ENCODE measurements at places on chromosomes 2 and 18.

- no peak for DNase-seq
These were observed 437.5 kb downstream of the NR4A2 start for GRCh38 chr2:155895016-155895415.

- DNase-seq, result no peak
These were observed 31.1 kb downstream of the HDAC4 start for GRCh38 chr2:239369631-239370161.

GRCh38 chr18:31064130-31064529 is 21.6 kb upstream of the DSC3 start:
- no peak for DNase-seq

DNA sequence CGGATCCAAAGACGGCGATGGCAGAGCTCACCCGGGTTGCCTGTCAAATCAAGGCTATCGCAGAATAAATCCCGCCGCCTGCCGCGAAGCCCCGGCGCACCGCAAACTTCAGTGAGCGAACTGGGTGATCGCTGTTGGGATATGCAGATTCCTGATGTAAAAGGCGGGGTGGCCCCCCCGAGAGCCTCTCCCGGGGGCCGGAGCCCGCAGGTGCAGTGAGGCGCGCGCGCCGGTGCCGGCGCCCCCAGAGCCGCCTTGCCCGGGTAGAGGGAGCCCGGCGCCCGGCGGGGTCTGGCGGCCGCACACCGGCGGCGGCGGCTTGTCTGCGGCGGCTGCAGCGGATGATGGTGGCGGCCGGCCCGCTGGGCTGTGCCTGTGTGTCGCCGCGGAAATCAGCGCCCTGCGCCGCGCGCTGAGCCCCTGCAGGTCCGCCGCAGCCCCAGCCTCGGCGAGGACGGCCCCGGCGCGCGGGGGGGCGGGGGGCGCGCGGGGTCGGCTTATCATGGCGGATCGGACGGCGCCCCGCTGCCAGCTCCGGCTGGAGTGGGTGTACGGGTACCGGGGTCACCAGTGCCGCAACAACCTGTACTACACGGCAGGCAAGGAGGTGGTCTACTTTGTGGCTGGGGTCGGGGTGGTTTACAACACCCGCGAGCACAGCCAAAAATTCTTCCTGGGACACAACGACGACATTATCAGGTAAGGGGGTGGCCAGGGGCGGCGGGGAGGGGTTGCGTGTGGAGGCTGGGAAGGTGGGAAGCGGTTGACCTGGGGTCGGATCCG is 1.3 kb downstream of the EML6 start:
- DNase-seq, result peak; percentile 39

- DNase-seq, result no peak
These were observed 107.5 kb upstream of the CELF4 start for GRCh38 chr18:37672932-37673595.

GRCh38 chr18:6414723-6415417 is at the start of gene L3MBTL4:
L3MBTL4 (minus strand) TSS chr18:6414911; CDS start chr18:6311625, 103,286 bp downstream.
- no peak for DNase-seq

GRCh38 chr2:169964740-169965139 is 137.5 kb downstream of the UBR3 start:
- DNase-seq, result no peak

DNA sequence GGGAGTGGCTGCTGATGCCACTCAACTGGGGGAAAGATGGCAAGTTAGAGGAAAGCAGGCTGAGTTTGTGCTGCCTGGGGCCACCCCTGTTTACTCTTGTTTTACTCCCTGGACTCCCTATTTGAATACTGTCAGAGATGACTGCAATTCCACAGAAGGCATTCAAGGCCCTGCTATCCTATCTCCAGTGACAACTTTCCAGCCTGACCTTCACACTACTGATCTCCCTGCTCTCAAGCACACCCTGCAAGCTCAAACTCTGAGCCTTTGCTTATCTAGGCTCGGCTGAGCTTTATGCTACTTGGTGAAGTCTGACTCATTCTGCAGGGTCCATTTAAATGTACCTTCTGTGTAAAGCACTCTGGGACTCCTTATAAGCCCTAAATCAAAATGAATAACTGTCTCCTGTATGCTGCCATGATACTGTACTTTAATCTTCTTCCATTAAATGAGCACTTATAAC is 39.3 kb upstream of the DSG1 start:
- no peak for DNase-seq

Data from NCI-H446 (cell line).